ENCODE measurements at places on chromosomes 5 and 9.

DNA sequence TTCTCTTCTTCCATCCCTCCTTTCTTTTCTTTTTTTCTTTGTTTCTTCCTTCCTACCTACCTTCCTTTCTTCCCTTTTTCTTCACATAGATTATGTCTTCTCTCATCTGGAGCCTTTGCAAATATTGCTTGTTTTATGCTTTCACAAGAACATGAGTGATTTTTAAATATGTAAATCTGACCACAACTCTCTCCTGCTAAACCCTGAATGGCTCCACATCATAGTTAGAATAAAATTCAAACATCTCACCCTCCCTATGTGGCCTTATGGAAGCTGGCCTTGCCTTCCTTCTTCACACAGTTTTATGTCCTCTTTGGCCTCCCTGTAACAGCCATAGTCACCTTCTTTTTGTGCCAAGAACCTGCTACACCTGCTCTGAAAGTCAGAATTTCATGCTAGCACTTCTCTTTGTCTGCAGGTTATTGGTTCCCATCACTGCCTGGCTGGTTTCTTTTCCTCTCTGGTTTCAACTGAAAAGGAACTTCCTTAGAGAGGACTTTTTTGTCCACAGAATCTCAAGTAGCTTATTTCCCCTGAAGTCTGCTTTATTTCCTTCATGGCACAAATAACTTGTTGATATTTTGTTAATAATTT is 114.3 kb upstream of the TNC start:
- no peak for DNase-seq

DNA sequence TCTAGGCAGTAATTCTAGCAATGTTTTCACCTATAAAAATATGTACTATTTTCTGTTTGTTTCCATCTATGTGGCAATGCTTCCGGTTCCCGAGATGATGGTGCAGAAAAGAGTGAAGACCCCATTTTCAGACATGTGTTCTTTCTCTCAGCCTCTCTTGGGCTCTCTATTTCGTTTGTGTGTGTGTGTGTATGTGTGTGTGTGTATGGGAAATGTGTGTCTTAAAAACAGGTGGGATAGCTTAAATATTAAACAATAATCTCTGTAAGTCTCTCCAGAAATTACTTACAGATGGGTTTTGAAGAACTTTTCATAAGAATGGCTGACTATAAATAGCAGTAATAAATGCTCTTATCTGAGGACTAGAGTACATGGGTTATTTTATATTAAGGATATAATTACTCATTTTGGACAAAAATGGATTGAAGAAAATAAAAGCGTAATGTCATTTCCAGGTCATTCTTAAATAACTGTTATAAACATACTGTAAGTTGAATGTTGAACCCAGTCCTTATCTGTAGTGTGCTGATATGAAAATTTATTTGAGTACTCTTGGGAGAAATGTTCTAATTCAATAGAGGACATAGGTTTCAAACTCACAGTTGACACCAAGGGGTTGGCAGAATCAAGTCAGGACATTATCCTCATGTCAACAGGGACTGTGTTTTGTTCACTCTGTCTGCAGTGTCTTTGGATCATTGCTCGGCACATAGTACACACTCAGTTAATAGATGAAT is 31.1 kb downstream of the PCSK5 start:
- no peak for DNase-seq

GRCh38 chr9:87898151-87898550 is 15.5 kb downstream of the SPATA31E1 start:
- DNase-seq: no peak

DNA sequence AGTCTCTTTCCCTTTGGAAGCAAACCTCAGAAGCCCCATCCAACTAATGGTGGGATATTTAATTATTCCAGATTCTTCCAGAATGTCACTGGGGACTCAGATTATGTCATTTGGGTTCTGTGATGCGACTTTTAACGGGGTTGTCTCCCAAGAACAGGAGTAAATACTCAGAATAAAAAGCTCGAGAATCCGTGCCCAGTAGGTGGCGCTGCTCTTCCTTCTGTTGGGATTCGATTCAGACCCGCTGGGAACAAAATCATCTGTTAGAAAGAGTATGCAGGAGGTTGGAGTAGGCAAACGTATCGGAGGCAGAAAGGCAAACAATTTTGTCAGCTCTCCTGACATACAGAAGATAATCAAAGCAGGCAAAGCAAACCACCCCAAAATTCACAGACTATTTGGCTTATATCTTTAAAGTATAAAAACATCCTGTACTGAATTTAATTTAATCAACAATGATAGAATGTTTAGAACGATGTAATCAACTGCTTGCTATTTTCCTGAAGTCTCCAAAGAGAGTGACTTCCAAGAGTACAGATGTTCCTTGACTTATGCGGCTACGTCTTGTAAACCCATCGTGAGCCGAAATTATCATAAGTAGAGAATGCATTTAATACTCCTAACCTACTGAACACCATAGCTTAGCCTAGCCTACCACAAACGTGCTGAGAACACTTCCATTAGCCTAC is 169.8 kb upstream of the RAI14 start:
- peak; percentile 31 for DNase-seq

DNA sequence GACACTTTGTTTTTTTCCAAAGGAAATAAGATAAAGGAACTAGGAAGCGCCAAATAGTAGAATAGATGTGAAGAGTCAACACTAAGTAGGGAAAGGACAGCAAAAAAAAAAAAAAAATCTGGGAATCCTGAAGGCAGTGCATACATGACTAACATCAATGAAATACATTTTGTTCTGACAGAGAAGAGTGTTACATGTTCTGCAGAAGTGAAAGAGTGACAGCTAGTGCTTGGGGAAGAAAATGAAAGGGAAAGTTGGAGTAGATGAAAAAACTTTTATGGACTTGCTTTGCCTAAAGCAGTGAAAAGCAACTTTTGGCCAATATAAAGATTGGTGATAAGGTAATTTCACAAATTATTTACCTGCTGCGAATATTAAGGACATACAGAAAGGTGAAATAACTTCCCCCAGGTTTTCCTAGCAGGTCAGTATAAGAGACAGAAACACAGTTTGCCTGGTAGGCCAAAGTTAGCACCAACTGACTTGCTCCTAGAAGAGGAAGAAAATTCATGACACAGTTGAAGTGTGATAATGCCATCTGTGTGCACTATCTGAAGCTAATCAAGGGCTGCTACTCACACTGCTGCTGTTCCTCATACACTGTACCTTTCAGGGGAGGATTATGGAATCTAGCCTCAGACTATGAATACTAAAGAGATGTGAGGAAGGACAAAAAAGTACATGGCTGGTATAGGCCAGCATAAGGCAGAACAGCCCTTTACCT is 38.6 kb downstream of the RANBP6 start:
- DNase-seq: no peak

DNA sequence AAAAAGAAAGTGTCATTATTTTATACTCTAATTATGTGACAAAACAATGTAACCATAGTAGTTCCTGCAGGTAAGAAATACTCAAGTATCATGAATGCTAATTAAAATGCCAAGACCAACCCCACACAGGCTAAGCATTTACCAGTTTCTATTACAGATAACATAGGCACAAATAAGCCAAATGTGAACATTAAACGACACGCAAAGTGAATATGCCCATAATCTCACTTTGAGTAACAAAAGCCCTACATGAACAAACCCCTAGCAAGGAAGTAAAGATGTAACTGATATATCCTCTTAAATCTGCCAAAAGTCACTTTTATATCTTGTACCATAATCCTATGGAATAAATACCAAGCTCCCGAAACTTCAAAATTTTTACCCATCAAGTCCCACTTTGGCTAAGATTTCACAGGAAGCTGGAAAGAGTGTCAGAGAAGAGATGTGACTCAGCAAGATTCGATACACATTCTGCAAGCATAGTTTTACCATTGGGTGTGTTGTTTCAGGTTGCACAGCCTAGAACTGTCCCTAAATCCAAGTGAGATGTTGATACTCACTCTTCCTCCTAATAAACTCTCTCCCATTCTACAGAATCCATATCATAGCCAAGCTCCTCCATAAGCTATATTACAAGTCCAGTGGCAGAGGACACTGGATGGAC is 28.8 kb downstream of the TRPM6 start:
- DNase-seq: no peak

DNA sequence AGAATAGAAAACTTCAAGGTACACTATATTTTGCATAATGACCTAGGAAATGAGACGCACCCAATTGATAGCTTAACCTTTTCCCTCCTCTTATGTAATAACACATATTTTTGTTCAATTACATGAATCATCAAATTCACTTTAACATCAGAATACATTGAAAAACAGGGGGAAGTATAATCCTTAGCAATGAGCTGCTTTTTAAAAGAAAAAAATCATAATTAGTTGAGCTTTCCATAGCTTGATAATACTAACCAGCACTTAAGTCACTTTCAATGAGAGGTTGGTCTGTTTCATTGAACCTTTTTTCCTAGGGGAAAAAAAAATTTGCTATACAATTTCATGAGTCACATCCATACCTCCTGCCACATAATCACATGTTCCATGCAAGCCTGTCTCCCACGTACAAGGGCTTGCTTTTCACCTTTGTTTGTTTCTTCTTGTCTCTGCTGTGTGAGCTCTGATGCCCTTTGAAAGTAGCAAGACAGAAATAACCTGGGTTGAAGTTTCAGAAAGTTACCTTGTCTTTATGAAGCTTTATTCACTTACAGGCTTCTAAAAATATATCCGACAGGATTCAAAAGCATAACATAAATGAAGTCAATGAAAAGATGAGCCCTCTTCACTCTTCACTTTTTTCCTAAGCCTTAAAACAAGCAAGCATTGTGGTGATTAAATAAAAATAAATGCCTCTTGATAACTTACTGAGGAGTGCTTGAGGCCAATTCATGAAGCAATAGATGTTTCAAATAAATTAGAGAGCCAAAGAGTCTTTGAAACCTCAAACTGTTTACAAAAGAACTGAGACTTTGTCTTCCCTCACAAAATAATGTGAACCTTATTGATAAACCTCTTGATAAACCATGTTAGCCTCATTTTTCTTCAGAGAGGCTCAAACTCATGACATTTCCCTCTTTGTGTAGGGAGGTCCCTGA is 108.5 kb downstream of the FEM1C start:
- DNase-seq: no peak

DNA sequence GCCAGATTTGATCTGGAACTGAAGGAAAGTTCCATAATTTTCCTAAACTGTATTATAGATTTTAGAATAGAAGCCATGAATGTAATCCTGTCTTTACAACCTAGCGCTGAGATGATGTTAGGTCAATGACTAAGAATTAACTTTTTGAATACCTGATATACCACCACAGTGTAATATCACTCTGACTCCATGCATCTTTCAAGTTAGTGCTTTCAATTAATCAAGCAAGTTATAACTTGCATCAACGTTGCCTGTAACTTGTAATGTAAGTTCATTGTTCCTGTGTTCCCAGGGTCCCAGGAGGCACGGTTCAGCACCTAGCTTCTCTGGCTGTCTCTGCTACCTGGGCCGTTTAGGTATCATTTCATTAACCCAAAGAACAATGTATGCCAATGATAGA is 139.3 kb downstream of the CSNK1G3 start:
- no peak for DNase-seq

DNA sequence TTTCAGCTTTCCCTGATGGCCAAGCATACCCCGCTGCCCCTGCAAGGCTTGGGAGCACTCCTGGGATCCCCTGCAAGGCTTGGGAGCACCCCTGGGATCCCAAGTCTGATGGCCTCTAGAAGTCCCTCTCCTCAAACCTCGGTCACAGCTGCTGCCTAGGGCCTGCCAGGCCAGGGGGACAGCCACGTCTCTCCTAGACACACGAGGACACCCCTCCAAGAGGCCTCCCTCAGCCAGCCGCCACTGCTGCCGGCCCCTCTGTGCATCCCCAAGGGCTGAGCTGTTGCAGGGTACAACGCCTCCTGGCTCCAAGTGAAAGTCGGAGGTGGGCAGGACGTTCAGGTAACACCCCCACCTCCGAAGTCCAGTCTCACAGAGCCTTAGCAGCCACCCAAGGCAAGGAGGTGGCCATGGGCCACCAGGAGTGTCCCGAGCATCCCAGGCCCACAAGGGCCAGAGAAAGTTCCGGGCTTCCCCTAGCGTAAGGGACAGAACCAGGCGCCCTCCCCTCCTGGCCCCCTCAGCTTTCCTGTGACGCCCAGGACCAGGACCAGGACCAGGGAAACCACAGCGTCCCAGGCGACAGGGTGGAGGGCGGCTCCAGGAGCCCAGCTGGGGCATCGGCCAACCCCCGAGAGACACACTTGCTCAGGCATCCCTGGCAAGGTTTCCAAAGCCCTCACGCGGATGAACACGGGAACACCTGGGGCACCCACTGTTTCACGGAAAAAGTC is 17.3 kb upstream of the SLC12A7 start:
- no peak for DNase-seq

Data from activated naive CD4-positive, alpha-beta T cell (primary cell).